ENCODE measurements at places on chromosomes 2 and 18.

DNA sequence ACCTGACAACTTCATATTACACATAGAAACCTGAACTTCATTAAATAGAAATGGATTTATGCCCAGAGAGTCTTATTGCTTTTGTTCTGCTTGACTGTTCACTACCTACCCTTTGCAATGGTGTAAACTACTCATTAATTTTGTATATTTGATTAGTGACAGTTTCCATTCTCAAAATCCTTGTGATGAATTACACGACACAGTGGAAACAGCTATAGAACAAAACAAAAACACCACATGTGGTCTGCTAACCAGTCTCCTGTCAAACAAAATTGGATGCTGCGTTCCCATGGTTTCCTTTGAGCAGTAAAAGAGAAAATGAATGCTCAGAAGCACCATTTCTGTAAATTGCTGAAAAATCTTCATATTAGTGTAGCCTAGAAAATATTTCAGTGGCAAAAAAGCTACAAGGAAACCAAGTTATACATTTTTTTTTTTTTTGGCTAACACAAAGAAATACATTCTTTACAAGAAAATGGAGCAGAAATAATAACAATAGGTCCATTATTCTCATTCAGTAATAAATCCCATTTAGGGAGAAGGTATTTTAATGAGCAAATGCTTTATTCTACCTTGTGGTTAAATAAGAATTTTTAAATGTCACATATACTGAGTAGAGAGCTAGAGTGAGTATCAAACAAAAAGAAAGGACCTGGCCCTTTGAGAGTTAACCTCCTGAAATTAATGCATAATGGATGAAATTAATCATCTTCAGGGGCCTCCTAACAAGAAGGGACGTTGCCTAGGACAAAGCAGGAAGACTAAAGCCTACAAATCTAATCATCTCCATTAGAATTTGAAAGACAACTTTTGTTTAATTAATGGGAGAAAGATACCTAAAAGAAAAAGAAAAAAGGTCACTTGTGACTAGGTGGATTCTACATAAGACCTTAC lies 355.1 kb upstream of the ZC3H15 start:
- DNase-seq: no peak

GRCh38 chr2:116819355-116819754 lies 995.1 kb upstream of the DDX18 start:
- no peak for DNase-seq

GRCh38 chr2:104092886-104093285 lies 761.0 kb upstream of the POU3F3 start:
- peak; percentile 51 for DNase-seq

- DNase-seq: peak; percentile 25
These were observed 29.6 kb upstream of the LPIN1 start for GRCh38 chr2:11716689-11717321.

DNA sequence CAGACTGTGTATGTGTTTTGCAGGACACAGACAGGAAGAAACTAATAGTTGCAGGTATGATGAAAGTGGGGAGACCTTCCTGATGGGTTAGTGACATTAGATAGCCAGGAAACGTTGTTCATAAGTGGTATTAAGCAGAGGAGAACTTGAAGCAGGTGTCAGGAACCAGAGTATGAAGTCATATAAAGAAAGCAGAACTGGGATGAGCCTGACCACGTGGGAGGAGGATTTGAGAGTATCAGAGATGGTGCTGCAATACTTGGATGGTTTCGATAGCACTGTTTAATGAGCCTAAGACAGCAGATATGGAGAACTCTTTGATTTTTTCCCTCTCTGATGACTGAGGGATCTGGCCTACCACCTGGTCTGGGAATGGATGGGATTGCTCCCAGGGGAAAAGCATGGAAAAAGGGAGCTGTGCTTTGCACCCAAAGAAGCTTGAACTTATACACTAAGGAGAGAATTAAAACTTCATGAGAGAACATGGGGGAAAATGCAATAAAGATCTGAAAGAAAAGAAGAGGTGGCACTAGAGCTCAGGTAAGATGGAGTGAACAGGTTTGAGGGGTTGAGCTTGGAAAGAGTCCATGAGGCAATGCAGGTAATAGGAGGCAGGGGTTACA lies 226.0 kb upstream of the LRRTM1 start:
- no peak for DNase-seq

DNA sequence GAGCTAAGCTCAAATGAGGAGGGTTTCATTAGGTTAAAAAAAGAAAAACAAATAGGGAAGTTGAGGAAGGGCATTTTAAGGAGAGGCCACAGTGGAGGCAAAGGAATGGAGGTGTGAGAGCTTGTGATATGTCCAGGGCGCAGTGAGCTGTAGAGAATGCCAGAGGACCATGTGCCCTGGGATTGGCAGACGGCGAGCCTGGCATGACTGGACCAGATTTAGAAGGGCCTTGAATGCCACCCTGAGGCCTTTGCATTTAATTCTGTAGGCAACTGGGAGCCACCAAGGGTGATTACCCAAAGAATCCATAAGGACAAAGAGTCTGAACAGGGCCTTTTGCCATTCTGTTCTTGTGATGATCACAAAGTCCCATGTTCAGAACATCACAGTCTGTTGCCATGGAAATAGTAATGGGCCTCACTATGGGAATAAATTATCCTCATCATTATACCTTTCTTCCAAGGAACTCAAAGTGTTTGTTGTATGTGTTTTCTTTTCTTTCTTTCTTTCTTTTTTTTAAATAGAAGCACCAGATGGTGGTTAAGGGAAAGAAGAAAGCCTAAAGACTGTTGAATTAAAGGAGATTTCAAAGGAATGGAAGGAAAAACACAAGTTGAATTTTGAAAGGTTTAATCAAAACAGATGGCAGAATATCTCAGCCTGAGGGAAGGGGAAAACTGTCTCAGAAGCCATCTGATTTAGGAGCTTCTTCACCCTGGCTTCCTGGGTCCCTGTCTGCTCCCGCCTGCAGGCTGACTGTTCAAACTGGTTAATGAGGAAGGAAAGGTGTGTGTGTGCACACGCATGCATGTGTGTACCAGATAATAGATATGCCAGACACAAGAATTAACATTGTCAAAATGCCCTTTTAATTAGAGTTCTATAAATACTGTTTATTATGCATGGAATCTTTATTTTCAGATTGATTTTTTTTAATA lies 31.6 kb upstream of the NCOA1 start:
- DNase-seq: no peak

DNA sequence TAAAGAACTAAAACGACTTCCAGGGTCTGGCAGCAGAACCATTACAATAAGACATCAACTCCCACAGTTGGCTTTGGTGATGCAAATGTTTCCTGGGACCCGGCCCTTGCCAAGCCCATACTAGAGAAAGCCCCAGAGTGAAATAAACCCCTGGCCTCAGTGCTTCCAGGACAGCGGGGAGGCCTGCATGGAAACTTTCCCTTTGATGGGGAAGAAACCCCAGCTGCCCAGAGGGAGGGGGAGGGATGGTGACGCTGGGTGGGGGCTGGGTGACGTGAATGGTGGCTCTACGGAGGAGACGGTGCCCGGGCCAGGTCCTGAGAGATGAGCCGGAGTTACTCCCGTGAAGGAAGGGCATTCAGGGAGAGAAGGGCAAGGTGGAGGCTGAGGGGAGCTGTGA lies 27.5 kb downstream of the INHBB start:
- DNase-seq: no peak

DNA sequence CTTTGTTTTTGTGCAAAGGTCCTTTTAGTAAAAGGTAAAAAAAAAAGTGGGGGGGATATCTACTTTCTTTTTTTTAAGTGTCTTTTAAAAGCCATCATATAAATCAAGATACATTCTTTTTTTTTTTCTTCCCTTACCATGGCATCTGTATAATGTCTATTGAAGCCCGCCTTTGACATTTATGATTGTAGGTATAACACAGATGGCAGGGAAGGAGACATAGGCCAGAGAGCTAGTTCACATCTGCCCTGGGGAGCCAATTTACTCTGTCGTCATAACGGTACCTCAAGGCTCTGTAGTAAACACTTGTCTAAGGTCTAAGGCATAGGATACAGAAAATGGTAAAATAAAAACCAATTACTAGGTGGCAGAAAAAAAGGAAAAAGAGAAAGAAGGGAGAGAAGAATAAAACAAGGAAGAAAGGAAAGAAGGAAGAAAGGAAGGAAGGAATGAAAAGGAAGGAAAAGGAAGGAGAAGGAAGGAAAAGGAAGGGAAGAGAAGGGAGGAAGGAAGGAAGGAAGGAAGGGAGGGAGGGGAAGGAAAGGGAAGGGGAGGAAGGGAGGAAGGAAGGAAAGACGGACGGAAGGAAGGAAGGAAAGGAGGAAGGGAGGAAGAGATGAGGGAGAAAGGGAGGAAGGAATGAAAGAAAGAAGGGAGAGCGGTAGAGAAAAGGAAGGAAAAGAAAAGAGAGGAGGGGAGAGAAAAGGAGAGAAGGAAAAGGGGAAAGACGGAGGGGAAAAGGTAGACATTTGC lies 343.5 kb downstream of the RBM43 start:
- no peak for DNase-seq

DNA sequence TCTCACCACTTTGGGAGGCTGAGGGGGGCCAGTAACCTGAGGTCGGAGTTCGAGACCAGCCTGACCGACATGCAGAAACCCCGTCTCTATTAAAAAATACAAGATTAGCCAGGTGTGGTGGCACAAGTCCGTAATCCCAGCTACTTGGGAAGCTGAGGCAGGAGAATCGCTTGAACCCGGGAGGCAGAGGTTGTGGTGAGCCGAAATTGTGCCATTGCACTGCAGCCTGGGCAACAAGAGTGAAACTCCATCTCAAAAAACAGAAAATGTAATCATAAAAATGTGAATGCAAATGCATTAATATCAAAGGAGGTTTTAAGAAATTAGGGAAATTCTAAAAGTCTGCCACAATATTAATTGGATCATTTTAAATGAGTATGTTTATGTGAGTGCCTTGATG lies 45.7 kb downstream of the ACTR2 start:
- no peak for DNase-seq

GRCh38 chr2:99624677-99625076 lies 134.9 kb upstream of the REV1 start:
- no peak for DNase-seq

DNA sequence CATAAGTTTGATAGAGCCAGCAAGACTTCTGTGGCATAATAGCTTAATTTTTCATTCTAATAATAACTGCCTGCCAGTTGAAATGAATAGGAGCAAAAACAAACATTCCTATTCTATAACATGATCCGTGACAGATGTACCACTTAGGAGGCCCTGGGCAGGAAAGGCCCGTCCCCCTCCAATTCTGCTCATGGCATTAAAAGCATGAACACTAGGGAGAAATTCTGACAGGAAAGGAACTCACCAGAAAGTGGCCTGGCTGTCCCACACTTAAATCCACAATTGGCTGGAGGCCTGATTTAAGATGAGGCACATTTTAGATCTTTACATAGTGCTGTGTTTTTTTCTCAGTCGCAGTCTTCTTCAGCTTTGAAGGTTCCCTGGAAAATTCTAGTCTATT lies 261.9 kb upstream of the ETAA1 start:
- DNase-seq: peak; percentile 14

- no peak for DNase-seq
These were observed 85.2 kb downstream of the EIPR1 start for GRCh38 chr2:3292416-3292815.

DNA sequence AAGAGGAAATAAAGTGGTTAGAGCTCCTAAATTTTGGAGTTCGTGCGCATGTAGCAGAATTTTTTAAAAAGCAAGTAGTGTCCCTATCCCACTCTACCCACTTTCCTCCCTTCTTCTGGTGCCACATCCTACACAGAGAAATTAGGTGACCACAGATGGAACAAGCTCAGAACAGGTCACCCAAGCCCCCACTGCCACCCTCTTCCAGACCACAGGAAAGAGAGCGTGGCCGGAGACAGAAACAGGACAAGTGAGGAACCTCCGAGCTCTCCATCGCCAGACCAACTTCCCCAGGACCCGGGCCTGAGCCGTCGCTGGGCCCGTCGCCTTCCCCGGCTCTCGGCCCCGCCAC lies 433 bp downstream of the NPC1 start:
- no peak for DNase-seq
